GM13977 (cell line): ENCODE measurements at places on chromosomes 7 and 10.

GRCh38 chr7:4021413-4021812, 660.7 kb upstream of the FOXK1 start:
- no peak for DNase-seq

- peak; percentile 95 for DNase-seq
Measured at GRCh38 chr10:11742009-11742778, at the start of gene ECHDC3. Gene ECHDC3 (plus strand): TSS chr10:11742382. CDS start chr10:11742577, 195 bp downstream.

DNA sequence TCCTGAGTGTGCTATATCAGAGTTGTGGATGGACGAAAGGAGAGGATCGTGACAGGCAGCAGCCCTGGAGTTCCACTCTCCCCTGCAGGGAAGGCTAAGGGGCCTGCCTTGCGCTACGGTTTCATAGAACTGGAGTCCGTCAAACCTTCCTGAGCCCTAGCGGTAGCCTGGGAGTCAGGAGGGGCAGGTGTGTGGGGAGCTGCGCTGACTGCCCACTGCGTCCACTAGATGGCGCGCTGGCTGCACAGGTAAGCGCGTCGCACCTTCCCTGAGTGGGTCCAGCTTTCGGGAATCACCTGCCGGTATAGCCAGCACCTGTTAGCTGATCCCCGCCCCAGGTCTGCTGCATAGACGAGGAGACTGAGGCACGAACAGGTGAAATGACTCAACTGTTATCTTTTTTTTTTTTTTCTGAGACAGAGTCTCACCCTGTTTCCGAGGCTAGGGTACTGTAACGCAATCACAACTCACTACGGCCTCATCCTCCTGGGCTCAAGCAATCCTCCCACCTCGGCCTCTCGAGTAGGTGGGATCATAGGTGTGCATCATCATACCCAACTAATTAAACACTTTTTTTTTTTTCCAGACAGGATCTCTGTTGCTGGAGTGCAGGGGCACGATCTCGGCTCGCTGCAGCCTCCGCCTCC, 20.2 kb upstream of the BAIAP2L1 start:
- peak; percentile 79 for DNase-seq

- no peak for DNase-seq
Measured at GRCh38 chr10:97353945-97354344, 19.4 kb upstream of the FRAT2 start.

DNA sequence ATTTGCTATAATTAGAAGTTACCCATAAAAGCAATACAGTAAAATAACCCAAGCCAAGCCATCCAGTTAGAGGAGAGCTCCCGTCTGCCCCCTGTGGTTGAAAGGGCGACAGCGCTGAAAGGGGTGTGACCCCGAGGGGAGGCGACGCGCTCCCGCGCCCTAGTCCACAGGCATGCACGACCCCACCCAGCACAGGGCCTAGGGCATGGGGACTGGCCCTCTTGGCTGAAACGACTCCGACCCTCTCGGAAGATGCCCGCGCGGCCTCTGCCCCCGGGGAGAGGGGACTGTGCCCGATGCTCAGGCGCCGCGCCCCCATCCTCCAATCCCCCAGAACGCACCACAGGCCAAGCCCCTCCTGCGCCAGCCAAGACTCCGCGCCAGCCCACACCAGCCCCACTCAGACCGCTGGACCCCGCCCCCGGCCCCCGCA, 64.0 kb downstream of the CSGALNACT2 start:
- DNase-seq = peak; percentile 79

- no peak for DNase-seq
Measured at GRCh38 chr7:128019288-128019687, 11.9 kb downstream of the LRRC4 start.

DNA sequence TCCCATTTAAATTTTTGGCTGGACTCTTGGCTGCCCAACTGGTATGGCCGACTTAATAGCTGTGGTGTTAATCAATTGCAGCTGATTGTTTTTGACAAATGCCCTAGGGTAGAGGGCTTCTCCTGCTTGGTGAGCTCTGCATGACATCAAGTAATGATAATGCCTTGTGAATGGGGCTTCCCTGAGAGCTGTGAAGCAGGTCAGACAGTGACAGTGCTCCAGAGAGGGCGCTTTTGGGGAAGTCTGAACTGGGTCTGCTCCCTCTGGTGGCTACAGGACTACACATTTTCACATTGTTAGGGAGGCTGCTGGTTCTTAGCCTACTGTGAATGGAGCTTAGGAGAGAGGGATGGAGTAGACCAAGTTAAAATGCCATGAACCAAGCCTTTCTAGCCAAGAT, 98.8 kb downstream of the SDK1 start:
- DNase-seq = no peak

DNA sequence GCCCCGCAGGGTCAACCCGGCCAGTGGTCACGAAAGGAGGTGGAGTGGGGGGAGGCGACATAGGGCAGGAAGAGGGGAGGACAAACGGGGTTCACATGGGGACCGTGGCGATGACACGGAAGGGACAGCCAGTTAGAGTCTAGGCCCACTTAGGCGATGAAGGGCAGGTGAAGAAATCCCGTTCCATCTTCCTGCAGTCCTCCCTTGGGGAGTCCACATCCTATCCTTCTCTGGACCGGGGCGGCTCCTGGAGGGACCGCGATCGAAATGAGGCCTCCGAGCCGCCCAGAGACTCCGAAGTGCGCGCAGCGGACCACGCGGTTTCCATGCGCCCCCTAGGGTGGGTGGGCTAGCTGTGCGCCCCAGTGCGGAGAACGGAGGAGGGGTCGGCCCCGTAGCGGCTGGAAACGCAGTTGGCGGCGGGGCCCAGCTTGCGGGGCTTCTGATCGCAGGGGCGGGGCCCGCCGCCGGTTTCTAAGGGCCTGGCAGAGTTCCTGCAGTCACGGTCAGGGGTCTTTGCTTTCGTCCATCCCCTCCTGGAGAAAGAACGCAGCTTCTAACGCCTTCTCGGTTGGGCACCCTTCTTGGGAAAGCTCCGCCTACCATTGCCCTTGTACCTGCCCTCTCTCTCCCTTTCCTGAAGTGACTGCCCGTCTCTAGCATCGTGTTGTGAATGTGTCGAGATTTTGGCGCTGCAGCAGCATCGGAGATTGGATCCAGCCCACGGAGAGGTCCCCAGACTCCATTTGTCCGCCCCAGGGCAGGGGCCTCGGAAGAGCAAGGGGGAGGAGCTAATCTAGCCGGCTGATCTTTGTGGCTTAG, 17.9 kb upstream of the TMEM225B start:
- DNase-seq = no peak

GRCh38 chr7:79317728-79318127, 135.7 kb downstream of the MAGI2 start:
- no peak for DNase-seq

DNA sequence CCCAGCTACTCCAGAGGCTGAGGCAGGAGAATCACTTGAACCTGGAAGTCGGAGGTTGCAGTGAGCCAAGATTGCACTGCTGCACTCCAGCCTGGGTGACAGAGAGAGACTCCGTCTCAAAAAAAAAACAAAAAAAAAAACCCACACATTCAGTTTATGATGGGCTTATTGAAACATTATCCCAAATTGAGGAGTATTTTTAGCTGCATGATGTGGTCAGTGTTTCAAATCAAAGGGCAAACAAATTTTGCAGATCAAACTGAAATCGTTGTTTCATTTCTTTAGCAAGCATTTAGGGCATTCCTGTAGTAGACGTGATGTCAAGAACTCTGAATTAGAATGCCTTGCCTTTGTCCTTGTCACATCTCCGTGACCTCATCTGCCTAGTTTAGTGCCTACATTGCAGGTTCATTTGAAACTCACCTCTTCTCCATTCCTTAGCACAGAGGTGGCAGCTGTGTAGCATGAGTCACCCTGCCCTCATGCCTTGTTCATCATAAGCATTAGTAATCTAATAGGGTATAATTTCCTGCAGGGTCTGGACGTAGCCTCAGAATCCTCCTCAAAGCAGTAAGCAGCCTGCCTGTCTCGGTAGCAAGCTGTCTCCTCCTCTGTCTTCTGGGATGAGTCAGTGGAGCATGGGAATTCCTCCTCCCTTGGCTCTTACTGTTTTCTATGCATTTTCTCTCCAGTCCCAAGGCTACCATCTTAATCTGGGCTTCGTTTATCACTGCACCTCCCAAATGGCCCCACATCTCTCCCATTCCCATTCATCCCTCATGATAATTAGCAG, 73.8 kb downstream of the CUL1 start:
- DNase-seq = no peak

GRCh38 chr10:866577-866941, 64.9 kb downstream of the LARP4B start:
- DNase-seq = no peak

GRCh38 chr7:93156884-93157283, 8.7 kb upstream of the SAMD9L start:
- DNase-seq = no peak

DNA sequence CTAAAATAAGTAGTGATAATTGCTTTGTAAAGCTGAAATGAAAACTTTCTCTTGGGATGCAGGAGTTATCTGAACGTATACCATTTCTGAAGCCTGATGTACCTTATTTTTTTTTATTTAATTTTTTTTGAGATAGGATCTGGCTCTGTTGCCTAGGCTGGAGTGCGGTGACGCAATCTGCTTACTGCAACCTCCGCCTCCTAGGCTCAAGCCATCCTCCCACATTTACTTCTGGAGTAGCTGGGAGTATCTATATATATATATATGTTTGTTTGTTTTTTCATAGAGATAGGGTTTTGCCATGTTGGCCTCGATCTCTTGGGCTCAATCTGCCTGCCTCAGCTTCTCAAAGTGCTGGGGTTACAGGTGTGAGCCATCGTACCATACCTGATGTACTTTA, 2.4 kb downstream of the PMPCB start:
- DNase-seq = no peak

DNA sequence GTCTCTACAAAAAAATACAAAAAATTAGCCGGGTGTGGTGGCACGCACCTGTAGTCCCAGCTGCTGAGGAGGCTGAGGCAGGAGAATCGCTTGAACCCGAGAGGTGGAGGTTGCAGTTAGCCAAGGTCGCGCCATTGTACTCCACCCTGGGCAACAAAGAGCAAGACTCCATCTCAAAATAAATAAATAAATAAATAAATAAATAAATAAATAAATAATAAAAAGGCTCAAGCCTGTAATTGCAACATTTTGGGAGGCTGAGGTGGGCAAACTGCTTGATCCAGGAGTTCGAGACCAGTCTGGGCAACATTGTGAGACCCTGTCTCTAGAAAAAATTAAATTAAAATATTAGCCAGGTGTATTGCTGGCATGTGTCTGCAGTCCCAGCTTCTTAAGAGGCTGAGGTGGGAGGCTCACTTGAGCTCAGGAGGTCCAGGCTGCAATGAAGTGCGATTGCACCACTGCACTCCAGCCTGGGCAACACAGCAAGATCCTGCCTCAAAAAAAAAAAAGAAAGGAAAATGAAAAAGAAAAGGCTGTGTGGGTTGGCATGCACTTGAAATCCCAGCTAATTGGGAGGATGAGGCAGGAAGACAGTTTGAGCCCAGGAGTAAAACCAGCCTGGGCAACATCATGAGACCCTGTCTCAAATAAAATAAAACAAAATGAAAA, 27.6 kb upstream of the SRGN start:
- DNase-seq = no peak

DNA sequence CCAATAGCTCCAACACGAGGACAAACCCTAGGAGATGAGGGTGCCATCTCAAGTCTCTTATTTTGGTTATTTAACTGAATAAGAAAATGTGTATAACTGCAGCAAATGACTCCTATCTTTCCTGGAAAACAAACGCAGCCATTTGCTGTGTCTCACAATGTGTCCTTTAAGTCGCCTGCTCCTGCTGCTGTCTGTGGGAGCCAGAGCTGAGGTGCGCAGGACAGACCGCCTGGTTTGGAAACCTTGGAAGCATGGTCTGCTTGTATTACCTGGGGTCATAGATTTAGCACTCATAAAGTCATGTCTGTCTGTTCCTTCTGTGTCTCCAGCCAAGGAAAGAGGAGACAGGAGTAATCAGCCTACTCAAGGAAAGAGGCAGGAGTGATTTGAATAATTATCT, 760.2 kb downstream of the GRID1 start:
- DNase-seq = no peak

DNA sequence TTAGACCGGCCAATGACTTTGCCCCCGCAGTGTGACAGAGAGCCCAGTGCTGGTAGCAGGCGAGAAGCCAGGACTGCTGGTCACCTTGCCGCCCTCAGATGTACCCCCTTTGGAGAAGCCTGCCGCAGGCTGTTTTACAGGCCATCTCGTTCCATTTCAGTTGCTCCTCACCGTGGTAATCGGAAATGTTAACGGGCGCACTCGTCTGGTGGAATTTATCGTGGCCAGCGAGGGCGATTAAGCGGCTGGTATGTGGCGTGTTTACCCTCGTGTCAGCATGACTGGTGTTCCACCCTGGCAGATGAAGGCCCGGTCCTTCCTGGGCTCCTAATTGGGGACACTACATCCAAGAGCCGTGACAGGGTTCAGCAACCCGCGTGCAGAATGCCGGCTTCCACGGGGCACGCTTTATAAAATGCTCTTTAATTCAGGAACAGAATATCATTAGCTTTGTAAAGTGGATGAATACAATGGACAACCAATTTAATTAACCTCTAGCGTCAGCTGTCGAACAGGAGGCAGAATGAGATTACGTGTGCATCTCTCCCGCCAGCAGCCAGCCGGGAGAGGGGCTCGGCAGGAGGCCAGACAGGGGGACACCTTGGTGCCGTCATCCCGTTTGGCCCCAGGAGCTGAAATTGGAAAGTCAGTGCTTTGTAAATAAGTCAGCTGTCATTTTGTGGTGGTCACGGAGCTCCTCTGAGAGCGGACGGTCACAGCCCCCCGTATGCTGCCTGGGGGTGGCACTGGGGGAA, 108.3 kb downstream of the NKX6-2 start:
- DNase-seq = no peak

GRCh38 chr7:114158275-114158674, 239.5 kb upstream of the PPP1R3A start:
- no peak for DNase-seq

DNA sequence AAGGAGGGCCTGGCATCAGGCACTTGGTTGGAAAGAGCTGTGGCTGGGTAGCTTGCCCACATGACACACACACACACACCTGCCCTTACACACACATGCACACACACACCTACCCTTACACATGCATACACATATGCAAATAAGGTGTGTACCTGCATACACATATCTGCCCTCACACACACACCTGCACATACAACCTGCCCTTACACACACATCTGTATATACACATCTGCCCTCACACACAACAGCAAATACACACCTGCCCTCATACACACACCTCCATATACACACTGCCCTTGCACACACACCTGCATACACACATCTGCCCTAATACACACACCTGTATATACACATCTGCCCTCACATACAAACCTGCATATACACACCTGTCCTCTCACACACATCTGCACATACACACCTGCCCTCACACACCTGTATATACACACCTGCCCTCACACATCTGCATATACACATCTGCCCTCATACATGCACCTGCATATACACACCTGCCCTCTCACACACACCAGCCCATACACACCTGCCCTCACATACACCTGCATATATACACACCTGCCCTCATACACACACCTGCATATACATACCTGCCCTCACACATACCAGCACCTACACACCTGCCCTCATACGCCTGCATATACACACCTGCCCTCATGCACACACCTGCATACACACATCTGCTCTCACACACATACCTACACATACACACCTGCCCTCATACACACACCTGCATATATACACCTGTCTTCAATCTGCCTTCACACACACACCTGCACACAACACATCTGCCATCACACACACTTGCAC, 82.9 kb downstream of the GRID1 start:
- no peak for DNase-seq
